Immature natural killer cell (primary cell): ENCODE measurements at places on chromosomes 5 and 9.
A peak's percentile ranks its signal among the peaks of the same experiment; 100 is the strongest.

DNA sequence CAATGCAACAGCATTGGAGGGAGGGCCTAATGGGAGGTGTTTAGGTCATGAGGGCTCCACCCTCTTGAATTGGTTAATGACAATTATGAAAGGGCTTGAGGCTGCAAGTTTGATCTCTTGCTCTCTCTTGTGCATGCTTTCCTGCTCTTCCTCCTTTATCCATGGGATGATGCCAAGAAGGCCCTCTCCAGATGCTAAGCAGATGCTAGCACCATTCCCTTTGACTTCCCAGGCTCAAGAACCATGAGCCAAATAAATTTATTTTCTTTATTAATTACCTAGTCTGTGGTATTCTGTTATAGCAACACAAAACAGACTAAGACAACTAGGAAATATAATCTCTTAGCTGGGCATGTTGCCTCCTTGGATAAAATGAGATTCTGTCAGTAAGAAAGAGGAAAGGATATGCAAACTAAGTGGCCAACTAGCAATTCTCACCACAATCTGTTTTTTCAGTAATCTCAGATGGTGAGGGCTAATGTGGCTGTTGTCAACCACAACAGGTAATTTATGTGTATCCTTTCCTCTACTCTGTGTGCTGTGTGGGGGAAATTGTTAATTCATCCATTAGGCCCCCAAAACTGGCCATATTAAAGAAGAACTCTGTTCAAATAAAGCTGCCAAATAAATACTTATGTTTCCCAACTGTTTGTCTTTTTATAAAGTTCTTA is 269.1 kb upstream of the CD180 start:
- DNase-seq, result peak; percentile 6

DNA sequence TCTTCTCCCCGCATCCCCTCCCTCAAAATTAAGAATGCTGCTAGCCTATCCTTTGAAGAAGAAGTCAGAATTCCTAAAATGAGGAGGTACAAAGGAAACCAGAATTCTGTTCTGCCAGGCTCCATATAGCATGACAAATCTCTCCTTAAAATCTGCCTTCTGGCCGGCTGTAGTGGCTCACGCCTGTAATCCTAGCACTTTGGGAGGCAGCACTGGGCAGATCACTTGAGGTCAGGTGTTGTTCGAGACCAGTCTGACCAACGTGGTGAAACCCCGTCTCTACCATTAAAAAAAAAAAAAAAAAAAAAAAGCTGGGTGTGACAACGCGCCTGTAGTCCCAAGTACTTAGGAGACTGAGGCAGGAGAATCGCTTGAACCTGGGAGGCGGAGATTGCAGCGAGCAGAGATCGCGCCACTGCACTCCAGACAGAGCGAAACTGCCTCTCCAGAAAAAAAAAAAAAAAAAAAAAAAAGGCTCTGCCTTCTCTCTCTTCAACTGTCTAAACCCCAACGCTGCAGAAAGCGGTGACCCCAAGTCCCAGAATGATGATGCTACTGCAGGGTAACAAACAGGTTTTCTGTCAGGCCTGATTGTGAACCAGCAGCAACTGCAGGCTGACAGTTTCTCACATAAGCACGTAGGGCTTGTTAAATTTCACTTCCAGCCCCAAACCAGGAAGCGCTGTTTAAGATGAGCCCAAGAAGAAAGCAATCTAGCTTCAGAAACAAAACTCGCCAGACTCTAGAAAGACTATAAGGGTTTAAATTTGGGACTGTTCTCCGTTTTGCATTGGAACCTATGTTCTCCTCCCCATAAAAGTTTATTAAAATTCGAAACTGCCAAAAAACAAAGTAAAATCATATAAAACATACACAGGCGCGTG is 963 bp upstream of the CAST start:
- peak; percentile 84 for DNase-seq

GRCh38 chr5:150413176-150413901 is 629 bp upstream of the CD74 start:
- DNase-seq, result no peak

GRCh38 chr5:160930406-160930805 is 78.4 kb upstream of the ATP10B start:
- no peak for DNase-seq

DNA sequence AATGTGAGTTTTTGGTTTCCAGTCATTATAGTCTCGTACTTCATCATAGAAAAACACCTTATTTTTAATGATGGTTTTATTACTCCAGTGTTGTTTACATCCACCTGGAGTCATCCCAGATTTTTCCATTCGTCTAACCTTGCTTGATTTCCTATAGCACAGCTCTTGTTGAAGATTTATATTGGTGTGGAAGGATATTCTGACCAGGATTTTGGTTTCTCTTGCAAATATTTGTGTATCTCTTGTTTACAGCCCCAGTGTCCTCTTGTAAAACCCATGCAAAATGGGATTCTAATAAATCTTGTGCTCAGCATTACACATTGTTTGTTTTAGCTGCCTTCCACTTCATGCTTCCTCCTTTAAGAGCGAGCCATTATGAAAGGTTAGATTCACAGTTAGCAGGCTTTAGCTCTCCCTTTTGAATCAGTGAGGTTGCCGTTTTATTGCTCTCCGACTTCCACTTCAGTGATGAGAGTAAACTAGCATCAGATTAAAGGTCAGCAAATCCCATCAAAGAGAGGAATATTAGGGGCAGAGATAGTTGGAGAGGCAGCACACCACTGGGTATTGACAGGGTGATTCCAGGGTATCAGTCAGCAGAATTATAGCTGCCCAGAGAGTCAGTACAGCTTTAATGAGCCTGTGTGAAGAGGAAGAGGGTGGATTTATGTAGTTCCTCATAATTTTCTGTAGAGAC is 157.1 kb downstream of the PBX3 start:
- no peak for DNase-seq

DNA sequence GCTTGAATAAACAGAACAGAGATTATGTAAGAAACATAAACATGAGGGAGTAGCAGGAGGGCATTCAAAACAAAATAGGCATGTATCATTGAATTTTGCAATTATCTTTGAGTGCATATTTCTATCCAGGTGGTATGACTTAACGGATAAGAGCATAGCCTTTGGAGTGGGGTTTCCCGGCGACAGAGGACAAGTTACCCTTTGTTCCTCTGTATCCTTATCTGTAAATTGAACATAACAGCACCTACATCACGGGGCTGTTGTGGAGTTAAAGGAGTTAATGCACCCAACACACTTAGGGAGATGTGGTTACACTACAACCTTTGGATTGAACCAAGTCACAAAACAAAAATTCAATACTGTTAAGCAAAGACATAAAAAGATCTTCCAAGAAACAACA is 314.6 kb upstream of the KIF2A start:
- no peak for DNase-seq

GRCh38 chr5:120320626-120321025 is 143.5 kb upstream of the PRR16 start:
- DNase-seq, result no peak
